ENCODE measurements at places on chromosomes 4 and X. TPM values are rescaled to one million over a fixed set of nuclear protein-coding genes. Genes with fewer than 3 reads are reported as not detected.

YY2 gene
- 2.5 TPM for total RNA-seq

TMEM144 gene
- 0.16 TPM for total RNA-seq

ARHGAP10 gene
- total RNA-seq: 5.8 TPM

GLUD2 gene
- 0.14 TPM for total RNA-seq

PLXNB3 gene
- 4.2 TPM for total RNA-seq
